ENCODE measurements at places on chromosomes 13 and 19.

DNA sequence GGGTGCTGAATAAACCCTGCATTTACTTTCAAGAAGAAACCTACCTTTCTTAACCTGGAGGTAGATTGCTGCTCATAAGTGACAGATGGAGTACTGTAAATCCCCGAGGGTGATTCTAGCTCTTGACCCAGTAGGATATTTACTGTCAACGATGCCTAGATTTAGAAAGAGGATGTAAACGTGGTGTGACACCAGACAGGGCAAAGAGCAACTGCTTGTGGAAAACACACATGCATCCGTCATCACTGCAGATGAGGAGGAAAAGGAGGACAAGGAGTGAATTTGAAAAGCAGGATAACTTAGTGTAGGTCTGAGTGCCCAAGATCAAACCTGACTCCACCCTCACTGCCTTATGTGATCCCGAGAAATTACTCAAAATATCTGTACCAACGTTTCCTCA lies 9.8 kb upstream of the CLN5 start:
- no peak for DNase-seq

DNA sequence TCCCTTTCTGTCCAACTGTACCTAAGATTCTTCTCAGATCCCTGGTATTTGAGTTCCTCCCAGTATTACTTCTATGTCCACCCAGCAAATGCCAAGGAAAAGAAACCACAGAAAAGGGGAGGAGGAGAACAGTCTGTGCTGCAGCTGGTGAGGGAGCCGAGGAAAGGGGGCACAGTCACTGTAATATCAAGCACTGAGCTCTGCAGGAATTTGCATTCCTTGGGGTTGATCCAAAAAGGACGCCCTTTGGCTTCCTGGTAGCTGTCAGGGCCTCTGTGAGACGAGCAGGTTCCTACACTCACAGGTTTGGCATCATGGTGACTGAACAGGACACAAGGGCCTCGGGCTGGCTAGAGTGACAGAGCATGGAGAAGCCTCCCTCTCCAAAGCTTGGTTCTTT lies 273.4 kb downstream of the NHLRC3 start:
- DNase-seq = no peak

DNA sequence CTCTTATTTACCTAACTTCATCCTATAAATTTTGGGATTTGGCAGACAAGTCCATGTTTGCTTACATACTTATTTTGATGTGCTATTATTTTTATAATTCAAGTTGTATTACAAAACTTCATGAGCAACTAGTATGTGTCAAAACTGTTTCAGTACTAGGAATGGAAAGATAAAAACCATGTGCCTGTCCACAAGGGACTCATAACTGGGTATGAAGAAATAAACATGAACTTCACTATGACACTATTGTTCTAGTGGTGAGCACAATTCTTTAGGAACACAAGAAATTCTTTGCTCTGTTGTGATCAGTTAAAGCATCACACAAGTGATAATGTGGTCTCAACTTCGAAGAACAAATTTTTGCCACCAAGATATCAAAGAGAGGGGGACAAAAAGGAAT lies 97.5 kb upstream of the FBXL3 start:
- no peak for DNase-seq

- DNase-seq = no peak
Observed at GRCh38 chr19:974564-975257, 9.4 kb upstream of the WDR18 start.

DNA sequence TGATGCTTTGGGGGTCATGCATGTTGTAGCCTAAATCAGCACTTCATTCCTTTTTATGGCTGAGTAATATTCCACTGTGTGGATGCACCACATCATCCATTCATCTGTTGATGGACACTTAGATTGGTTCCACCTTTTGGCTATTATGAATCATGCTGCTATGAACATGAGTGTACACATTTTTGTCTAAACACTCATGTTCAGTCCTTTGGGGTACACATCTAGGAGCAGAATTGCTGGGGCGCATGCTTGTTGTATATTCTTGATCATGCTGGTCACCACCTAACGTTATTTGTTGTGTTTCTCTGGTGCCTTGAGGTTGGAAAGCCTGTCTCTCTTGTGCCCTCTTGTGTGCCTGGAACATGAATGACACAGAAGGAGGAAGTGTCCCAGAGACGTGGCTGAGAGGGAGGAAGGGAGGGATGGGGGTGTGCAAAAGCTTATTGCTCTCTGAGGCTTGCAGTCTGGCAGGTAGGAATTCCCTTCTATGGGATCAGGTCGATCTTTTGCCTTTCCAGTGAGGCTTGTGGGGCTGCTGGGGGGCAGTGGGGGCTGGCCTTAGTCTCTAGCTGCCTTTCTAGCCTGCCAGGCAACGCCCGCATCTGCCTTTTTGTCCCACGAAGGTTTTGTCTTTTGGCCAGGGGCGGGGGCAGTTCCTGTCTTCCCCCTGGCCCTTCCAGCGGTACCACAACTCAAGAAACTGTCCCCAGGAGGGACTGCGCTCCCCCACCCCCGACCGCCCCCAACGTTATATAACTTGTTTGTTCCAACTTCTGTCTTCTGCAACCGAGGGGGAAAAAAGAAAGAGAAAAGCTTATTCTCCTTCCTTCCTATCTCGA lies 7.6 kb downstream of the KLHL26 start:
- DNase-seq = no peak

- DNase-seq = no peak
Observed at GRCh38 chr13:19680751-19681150, 47.3 kb downstream of the MPHOSPH8 start.

- no peak for DNase-seq
Observed at GRCh38 chr19:54694648-54695047, 29.6 kb upstream of the KIR3DL3 start.

All from activated CD4-positive, alpha-beta T cell treated with anti-CD3 and anti-CD28 coated beads, Interleukin-2, amount 50 U/mL, for 4 hours (primary cell).